Omental fat pad (tissue), 4 donors: ENCODE measurements at places on chromosomes 16 and 17. TPM values are rescaled to one million over a fixed set of nuclear protein-coding genes. Genes with fewer than 3 reads are reported as not detected.
A peak's percentile ranks its signal among the peaks of the same experiment; 100 is the strongest.

DNA sequence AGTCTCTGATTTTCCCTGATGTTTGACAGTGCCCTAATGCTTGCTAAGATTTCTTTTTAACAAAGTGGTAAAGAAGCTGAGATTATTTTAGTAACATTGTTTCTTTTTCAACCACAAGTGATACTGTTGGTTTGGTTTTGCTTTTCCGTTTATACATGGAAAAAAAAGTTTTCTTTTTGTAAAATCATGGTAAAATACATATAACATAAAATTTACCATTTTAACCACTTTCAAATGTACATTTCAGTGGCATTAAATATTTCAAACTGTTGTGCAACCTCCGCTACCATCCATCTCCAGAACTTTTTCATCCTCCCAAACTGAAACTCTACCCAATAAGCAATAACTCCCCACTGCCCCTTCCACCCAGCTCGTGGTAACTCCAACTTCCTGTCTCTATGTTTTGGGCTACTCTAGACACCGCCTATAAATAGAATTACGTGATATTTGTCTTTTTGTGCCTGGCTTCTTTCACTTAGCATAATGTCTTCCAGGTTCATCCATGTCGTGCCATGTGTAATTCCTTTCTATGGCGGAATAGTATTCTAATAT is 4.6 kb downstream of the CIITA start:
- no peak for DNase-seq

GRCh38 chr17:73580073-73580710 is 64.1 kb downstream of the SDK2 start:
- DNase-seq: no peak

DNA sequence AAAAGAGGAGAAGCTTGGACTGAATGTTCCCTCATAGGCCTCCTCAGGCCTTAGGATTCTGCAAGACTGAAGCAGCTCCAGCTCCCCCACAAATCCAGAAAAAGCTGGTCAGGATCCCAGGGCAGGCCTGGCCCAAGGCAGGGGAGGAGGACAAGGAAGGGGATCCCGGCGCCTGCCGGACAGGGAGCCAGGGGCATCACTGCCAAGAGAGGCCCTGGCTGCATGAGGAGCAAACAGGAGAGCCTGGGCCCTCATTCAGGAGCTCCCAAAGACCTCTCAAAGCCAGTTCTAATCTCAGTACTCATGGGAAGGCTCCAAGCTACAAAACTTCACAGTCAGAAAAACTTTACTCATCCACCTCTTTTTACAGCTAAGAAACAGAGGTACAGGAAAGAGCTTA is 67.3 kb downstream of the ZNF423 start:
- no peak for DNase-seq

GRCh38 chr16:31380201-31380600 is 12.9 kb upstream of the ITGAD start:
- DNase-seq: no peak

- no peak for DNase-seq
These were observed 33.9 kb upstream of the SEC14L1 start for GRCh38 chr17:77106874-77107358.

GRCh38 chr16:57601801-57602478 is 26.5 kb upstream of the ADGRG1 start:
- DNase-seq: no peak

The SBK1 gene
- total RNA-seq: 0.12 TPM

GRCh38 chr17:21072745-21073197 is 30.0 kb upstream of the USP22 start:
- no peak for DNase-seq

The IGFALS gene
- total RNA-seq: 0.19 TPM

DNA sequence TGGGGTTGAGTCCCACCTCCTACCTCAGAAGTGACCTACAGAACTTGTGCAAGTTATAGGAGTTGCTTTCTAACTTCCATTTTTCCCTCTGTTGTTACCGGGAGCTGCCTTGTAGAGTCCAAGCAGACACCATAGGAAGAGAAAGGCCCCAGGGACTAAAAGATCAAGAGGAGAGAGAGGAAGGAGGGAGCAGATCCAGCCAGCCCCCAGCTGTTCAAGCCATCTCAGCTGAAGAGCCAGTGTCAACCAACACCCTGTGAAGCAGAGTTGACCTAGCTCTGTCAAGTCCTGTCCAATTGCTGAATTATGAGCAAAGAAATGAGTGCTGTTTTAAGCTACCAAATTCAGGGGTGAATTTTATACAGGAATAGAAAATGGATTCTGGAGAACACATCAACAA is 34.9 kb upstream of the CACNG4 start:
- no peak for DNase-seq

DNA sequence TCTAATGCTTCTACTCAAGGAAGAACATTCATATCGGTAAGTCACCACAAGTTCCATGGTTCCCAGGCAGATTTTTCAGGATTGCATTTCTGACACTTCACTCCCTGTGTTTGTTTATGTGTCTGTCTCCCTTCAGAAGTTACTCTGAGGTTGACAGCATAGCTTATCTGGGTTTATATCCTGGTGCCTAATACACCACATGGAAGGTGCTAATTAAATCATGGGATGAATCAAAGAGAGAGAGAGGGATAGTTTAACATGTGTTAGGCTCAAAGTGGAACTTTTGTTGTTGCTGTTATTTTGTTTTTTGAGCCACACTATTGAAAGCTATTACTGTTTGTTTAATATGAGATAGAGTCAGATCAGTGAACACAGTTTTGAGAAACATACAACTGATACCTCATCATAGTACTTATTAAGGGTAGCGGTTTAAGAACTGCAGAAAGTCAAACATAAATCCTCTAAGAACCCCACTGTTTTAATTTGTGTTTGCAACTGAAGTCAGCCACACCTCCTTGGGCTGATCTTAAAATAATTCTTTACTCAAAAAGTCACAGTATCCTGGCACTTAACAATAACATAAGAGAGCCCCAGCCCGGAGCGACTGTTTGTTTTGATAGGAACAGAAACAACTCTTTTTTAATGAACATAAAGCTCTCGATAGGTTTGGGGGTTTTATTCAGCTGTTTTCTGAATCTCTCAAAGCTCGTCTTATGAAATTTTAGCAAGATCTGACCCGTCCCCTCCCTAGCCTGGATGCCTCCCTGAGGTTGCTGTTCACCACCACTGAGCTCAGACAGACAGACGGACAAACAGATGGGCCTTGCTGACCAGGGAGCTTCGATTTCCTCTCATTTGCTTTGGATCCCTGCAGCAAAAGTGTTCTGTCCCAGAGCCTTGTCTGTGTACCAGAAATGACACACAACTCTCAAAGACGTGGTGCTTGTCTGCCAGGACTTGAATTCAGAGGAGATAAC is 98.3 kb upstream of the MYOCD start:
- DNase-seq: no peak

The DPEP1 gene
- total RNA-seq: not detected

- no peak for DNase-seq
These were observed 233.0 kb downstream of the MSI2 start for GRCh38 chr17:57489321-57489720.

- DNase-seq: no peak
These were observed 2.0 kb downstream of the P2RX1 start for GRCh38 chr17:3914312-3914670.

The RRAD gene
- 3.8 TPM for total RNA-seq

GRCh38 chr16:72224260-72224768 is 52.4 kb upstream of the PMFBP1 start:
- DNase-seq: no peak

- no peak for DNase-seq
These were observed 138.7 kb downstream of the ENGASE start for GRCh38 chr17:79213305-79213704.

DNA sequence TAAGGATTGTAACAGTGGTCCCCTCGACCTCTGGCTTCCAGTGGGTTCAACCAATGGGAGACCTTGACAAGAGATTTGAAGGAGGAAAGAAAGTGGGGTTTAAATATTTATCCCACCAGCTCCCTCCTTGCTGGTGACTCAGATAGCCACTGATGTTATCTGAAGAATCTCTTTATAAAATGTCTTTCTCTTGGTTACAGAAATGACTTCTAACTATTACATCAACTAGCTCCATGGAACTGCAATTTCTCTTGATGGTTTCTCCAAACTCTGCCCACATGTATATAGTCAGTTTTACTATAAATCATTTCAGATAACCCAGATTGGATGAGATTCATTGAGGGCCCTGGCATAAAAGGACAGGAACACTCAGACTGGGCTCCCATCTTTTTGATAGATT is 920.2 kb upstream of the SOX9 start:
- DNase-seq: no peak

DNA sequence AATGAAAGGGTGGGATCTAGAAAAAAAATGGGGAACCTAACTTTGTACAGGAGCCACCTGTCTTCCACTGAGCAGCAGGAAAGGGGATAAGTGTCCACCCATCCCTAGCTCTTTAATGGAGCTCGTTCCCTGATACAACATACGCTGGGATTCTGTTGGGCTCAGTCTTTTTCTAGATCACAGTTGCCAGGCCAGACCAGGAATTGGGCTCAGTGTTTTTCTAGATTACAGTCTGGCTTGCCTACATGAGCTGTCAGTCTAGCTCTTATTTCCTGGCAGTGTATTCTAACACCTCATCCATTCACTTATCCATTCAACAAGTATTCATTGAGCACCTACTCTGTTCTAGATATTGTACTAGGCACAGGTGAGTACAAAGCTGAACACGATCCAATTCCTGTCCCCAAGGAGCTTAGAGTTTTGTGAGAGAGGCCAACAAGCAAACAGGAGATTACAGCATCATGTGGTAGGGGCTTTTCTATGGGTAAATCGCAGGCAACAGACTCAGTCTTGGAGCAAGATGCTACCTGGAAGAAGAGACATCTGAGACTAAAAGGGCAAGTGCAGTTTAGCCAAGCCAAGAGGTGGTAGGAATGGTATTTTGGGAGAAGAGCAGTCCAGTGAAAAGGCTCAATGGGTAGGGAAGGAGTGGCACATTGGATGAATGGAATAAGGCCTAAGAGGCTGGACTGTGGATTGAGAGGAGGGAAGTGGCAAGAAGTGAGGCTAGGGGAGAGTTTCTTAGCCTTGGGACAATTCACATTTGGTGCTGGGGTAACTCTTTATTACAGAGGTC is 138.0 kb upstream of the HS3ST2 start:
- no peak for DNase-seq

DNA sequence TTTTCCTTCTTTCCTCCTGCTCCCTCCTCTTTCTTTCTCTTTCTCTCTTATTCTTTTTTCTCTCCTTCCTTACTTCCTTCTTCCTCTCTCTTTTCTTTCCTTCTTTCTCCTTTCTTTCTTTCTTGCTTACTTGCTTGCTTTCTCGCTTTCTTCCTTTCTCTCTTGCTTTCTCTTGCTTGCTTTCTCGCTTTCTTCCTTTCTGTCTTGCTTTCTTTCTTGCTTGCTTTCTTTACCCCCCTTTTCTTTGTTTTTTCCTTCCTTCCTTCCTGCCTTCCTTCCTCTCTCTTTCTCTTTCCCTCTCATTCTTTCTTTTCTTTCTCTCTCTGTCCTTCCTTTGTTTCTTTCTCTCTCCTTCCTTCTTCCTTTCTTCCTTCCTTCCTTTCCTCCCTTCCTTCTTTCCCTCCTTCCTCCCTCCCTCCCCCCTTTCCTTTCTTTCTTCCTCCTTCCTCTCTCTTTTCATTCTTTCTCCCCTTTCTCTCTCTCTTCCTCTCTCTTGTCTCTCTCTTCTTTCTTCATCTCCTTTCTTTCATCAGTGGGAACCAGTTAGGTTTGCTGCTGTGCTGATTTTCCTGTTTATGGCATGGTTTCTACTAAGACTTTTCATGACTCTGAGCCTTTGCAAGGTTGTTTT is 142.9 kb upstream of the CACNG3 start:
- no peak for DNase-seq

DNA sequence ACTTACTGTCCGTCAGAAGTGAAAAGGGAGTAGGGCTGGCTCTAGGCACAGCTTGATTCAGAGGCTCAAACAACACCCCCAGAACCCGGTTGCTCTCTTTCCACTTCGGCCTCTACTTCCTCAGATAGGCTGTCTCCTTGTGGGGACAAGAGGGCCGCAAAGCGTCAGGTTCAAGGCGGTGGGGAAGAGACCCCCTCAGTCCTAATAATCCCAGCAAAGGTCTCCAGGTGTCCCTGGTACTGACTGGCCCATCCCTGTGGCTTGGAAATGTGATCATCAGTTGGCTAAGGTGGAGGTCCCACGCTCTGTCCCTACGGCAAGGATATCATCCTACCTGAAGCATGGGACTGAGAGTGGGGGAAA is 26.0 kb downstream of the NGFR start:
- DNase-seq: no peak

The PPP1R9B gene
- total RNA-seq: 16.6 TPM

- no peak for DNase-seq
These were observed 17.2 kb upstream of the ARL4D start for GRCh38 chr17:43381621-43382020.

DNA sequence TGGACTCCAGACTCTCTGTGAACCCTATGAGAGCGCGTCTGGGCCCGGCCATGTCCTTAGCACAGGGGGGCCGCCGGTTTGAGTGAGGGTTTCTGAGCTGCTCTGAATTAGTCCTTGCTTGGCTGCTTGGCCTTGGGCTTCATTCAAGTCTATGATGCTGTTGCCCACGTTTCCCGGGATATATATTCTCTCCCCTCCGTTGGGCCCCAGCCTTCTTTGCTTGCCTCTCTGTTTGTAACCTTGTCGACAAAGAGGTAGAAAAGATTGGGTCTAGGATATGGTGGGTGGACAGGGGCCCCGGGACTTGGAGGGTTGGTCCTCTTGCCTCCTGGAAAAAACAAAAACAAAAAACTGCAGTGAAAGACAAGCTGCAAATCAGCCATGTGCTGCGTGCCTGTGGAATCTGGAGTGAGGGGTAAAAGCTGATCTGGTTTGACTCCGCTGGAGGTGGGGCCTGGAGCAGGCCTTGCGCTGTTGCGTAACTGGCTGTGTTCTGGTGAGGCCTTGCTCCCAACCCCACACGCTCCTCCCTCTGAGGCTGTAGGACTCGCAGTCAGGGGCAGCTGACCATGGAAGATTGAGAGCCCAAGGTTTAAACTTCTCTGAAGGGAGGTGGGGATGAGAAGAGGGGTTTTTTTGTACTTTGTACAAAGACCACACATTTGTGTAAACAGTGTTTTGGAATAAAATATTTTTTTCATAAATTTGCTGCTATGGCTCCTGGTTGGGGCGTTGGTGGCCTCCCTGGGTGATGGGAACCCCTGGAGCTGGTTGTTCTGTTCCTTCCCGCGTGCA is 23.1 kb downstream of the STAT5A start:
- peak; percentile 73 for DNase-seq

GRCh38 chr17:17809531-17810083 is 27.2 kb downstream of the SREBF1 start:
- no peak for DNase-seq

- no peak for DNase-seq
These were observed 12.5 kb upstream of the CIBAR2 start for GRCh38 chr16:85124636-85125346.

GRCh38 chr16:23384878-23385277 is 68.1 kb downstream of the COG7 start:
- no peak for DNase-seq

The ARSG gene
- 2.4 TPM for total RNA-seq
